ENCODE measurements at places on chromosomes 2 and 18. TPM values are rescaled to one million over a fixed set of nuclear protein-coding genes. Genes with fewer than 3 reads are reported as not detected.

The CTAGE1 gene
- not detected for total RNA-seq

The CXXC1 gene
- 31.4 TPM for total RNA-seq

The SNORC gene
- 1.8 TPM for total RNA-seq

The LBX2 gene
- total RNA-seq = 0.32 TPM

The OTOS gene
- total RNA-seq = not detected

The KHK gene
- 3.5 TPM for total RNA-seq

The MBD5 gene
- 19.3 TPM for total RNA-seq
